Stimulated activated CD4-positive, alpha-beta T cell treated with anti-CD3 and anti-CD28 coated beads, Interleukin-12 subunit alpha, Interleukin-12 subunit beta, amount 100 ng/mL, for 24 hours (primary cell): ENCODE measurements at places on chromosomes 5 and 9.

- DNase-seq, result no peak
Measured at GRCh38 chr9:16102154-16102553, 549.3 kb downstream of the CCDC171 start.

DNA sequence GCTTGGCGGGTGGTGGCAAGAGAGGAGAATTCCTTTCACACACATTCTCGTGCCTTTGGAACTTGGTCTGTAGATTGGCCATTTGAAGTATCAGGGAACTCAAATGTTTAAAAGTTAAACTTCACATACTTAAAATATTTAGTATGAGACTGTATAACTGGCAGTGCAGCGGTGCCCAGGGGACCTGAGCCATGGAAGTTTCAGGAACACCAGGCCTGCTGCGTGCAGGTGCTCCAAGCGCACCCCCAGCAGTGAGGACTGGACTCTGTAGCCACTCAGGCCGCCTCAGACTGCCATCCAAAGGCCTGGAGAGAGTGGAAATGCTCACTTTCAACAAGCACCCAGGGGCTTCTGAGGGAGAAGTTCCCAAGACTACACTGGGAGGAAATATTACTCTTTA lies 273.5 kb upstream of the IRX2 start:
- no peak for DNase-seq

DNA sequence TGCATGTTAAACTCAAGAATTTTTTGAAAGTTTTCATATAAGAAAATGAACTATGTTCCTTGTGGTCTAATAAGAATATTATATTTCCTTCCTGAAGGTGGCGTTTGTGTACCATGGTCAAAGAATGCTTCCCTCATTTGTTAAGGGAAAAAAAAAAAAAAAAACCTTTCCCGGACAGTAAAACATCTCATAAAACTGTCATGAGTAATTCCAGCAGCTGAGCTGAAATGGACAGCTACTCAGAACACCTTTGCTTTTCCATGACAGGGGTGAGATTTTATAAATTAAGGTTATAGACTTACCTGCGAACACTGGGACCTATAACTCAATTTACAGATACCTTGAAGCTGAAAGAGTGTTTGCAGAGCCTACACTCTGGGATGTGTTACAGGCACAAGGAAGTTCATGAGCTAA lies 113.2 kb upstream of the RANBP3L start:
- no peak for DNase-seq

DNA sequence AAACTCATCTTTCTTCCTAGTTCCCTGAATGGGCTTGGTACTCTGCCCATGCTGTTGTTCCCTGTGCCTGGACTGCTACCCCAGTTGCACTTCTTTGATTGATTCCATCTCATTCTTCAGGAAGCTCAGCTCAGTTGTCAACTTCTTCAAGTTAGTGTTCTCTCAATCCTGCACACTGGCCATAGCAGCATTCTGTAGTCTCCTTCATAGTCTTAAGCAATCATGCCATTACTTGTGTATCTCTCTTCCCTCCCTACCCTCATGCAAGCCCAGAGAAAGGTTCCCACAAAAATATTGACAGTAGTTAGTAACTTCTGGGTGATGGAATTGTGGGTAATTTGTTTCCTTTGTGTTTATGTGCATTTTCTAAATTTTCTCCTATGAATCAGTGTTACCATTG lies 5.5 kb downstream of the KDM4C start:
- no peak for DNase-seq

DNA sequence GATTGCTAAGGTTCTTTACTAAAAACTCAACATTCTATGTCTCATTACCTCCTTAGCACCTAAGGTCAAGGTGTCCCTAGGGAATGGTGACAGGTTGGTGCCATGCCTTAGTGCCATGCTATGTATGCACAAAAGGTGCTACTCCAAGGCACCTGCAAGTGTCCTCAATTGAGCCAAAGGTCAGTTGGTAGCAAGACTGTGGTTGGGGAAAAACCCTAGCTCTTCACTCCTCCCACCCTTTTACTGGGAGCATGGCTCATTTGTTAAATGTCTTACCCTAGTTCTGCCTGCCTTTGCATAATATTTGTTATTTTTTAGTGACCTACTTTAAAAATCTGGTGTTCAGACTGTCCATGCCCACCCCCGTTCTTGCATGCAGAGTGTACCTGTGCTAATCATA lies 17.0 kb downstream of the ACO1 start:
- no peak for DNase-seq

DNA sequence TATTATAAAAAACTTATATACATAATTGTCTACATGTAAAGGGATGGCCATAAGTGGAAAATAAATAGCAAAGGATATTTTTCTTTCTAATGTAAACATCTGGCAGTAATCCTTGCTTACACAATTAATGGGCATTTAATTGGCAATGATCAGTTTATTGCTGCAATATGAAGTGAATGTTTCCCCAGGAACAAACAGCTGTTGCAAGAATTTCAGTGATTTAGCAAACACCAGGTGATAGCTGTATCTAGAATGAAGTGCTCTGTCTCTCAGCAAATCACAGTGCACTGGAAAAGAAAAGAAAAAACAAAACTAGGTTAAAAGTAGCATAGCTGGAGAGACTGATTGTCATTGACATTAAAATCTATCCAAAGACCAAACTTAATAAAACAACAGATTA lies 594.5 kb upstream of the ARRDC3 start:
- no peak for DNase-seq

GRCh38 chr5:31113101-31113500 lies 80.4 kb upstream of the CDH6 start:
- no peak for DNase-seq

GRCh38 chr5:14228219-14228618 lies 85.1 kb downstream of the TRIO start:
- no peak for DNase-seq

DNA sequence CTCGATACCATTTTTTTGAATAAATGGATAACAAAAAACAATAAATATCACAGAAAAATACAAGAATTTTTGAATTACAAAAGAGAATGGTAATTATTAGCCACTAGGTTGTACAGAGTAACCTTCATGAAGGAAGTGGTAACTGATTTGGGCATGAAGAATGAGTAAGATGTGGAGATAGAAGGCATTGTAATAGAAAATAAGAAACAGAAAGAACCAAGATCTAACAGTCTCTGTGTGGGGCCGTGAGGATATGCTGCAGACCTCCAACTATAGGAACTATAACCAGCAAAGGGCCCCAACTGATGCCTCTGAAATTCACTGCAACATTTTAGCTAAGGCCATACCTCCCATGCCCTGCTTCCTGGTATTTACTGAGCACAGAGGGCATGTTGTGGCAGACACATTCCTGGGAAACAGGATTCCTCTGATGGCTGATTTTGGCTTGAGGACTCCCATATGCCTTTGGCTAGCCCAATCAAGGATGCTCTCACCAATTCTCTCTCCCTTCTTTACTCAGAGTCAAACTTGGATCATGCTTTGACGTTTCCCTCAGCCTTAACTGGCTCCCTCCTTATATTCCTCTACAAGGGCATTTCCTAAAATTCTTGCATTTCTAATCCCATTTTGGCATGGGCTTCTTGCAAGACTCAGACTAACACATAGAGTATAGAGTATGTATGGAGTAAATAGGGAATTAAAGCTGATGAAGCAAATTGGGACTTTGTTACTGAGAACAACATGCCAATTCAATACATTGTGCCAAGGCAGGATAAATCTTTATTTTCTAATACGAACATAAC lies 208.9 kb downstream of the PDE4D start:
- DNase-seq, result no peak

DNA sequence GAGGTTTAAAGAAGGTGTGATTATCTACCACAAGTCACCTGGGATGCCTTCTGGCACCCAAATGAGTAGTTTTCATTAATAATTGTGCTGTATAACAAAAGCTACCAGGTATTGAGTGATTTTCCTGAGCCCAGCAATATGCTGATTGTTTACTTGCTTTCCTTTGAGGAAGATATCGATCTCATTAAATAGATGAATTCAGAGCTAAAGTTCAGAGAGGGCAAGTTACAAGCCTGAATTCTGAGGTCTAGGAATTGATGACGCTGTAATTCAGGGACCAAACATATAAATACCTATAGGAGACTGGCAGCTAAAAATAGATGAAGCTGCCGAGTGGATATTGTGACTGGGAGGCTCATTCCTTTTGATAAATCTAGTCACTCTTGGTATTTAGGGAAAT lies 1.1 kb downstream of the ERCC6L2 start:
- no peak for DNase-seq

DNA sequence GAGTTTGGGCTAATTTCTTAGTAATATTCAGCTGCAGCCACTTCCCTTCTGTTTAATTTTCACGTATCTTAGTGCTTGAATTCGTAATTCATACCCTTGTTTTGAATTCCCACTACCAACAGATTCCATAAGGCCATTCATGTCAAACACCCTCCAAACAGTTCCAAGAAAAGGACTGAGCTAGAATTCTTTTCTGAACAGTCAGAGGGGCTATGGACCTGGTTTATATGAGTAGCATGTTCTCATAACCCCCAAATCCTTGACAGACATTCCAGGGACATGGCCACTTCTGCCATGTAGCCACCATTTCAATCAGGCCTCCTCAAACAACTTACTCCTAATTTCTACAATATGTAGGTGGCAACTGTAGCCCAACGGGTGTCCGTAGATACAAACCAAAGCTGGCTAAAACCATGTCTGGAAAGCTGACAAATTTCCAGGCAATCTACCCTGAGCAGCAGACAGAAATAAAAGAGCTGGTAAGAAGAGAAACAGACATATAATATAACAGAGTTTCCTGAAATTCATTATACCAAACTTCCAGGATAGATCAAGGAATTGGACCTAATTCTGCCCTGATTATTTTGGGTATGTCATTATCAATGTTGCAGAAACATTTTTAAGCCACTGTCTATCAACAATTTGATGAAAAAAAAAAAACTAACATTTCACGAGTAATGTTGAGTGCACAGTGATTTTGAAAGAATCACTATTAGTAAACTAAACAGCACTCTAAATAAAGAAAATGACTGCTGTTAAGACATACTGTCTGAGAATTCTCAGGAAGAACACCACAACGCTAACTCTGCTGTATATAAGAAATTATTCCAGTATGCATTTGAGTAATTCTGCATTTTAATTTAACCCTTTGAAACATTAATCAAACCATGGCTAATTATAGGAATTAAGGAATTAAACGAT lies 40.7 kb downstream of the EBF1 start:
- no peak for DNase-seq

DNA sequence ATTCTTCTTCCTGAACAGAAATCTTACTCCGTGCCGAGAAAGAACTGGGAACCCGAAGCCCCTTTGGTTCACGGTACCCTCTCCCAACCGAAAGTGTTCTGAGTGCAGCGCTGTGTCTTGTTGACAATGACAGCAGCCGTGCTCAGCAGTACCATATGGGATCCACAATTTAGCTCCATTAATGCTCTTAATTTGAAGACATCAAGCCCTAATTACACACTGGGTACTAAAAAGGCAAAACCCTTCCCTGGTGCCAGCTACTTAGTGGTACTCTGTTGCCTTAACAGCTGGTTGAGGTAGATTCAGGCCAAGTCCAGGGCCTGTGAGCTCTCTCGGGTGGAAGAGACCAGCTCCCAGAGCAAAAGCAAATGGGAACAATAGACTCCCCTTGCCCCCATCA lies 24.5 kb downstream of the DDX31 start:
- DNase-seq, result no peak

DNA sequence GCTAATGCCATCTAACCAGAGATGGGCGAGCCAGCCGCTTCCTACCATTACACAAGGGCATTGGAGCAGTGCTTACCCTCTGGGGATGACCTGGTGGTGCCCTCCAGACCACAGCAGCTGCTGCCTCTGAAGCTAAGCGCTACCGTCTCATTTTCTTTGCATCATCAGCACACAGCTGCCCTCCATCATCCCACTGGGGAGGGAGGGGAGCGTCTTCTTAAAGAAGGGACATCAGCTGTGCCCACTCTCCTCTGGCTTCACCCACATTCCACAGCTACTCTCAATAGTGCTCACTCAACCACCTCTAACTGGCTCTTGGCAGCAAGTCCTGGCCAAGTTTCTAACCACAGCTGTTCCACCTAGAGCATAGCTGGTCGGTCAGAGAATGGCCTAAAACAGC lies 503.4 kb downstream of the NFIB start:
- no peak for DNase-seq

DNA sequence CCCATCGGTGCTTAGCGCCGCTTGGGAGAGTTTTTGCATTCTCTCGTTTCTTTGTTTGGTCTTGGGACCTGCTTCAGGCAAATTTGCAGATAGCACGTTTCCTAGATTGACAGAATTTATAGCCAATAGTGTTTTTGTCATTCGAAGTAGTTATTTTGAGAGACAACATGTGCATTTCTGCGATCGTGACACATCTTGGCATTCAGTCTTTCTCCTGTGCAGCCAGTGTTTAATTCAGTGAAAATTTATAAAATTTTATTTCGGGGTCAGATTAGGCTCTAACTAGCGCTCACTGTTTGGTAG lies 830 bp downstream of the PRRC1 start:
- DNase-seq, result no peak

- DNase-seq, result no peak
Measured at GRCh38 chr9:77751341-77752091, 103.4 kb upstream of the GNA14 start.

DNA sequence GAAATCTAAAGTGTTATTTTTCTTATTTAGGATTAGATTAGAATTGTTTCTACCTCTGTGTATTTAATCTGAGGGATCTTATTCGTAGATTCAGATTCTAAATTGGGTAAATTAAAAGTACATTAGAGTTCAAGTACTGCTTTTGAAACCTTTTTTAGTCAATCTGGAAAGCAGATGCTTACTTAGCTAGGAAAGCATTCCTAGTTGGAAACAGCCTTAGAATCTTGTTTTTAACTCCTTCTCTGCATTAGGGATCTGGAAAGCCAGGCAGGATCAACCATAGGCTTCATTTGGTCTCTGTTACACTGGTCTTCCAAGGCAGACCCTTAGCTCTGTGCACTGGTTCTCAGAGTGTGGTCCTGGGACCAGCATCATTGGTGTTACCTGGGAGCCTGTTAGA lies 247.4 kb downstream of the NR3C1 start:
- DNase-seq, result no peak

DNA sequence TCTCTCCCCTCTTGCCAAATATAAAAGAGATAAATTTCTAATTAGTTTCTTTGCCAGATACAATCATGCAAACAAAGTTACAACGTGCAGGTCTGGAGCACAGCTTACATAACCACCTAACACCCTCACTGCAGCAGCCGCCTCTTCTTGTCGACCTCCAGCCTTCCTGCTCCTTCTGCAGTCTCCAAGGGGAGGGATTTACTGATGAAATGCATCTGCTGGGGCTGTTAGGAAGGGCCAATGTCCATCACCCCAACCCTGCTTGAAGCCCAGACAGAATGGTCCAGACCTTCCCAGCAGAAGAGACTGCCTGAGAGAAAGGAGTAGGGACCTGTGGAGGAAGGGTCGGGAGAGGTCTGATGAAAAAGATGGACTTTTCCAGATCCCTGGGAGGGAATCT lies 15.2 kb downstream of the KCNV2 start:
- no peak for DNase-seq

- DNase-seq, result no peak
Measured at GRCh38 chr9:35859310-35859989, 10.8 kb downstream of the OR13J1 start.
